LNCaP clone FGC (cell line): ENCODE measurements at places on chromosomes 16 and 17.

- no peak for DNase-seq
These were observed 82.8 kb downstream of the METRNL start for GRCh38 chr17:83162035-83162745.

DNA sequence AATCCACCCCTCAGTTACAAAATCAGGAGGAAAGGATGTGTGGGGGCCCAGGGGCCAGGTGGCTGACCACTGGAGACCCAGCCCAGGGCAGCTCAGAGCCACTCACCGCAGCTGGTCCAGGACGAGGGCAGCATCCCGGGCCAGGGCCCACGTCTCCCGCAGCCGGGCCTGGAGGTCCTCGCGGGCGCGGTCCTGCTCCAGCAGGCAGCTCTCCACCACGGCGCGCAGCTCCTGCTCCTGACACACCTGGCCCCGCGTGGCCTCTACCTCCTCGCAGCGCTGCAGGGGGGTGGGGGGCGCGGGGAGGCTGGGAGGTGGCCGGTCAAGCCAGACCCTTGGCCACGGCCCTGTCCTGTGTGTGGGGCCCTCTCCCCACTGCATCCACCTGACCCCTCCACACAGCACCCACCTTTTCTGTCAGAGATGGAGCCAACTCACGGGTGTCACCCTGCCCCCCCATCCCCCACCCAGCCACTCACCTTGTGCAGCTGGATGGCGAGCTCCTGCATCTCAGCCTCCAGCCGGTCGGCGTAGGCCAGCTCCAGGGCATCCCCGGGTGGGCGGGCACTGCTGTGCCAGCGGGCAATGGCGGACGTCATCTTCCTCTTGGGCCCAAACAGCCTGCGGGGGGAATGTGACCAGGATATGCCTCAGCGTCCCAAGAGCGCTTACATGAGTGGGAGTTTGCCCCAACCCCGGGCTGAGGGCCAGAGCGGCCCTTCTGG, 5.1 kb downstream of the NUDT16L1 start:
- no peak for DNase-seq

DNA sequence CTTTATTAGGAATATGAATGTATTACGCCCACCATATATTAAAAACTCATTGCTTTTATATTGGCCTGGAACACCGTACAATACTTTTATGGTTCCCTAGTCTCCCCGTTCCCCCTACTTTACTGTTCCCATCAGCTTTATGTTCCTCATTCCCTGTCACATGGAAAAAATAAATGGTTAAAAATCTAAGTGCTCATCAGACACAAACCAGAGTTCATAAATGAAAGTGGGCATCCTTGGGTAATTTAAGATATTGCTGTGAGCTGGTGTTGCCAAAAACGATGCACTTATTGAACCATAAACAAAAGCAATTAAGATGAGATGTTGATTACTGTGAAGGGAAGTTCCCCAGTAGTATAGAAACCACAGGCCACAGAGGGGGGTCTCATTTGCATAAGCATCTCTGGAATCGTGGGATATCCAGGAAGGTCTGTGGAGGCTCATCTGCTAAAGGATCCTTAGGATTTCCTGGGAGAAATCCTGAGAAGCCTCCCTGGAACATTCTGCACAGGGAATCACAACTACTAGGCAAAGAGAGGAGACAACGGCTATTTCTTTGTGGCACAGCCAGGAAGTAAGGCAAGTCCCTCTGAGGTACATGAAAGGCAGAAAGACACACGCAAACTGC, 591.4 kb upstream of the CDH11 start:
- no peak for DNase-seq

GRCh38 chr16:72138064-72138572, 33.8 kb downstream of the PMFBP1 start:
- no peak for DNase-seq

- no peak for DNase-seq
These were observed 39.9 kb downstream of the SNX29 start for GRCh38 chr16:12016291-12016947.
